ENCODE measurements at places on chromosomes 6 and 20.

DNA sequence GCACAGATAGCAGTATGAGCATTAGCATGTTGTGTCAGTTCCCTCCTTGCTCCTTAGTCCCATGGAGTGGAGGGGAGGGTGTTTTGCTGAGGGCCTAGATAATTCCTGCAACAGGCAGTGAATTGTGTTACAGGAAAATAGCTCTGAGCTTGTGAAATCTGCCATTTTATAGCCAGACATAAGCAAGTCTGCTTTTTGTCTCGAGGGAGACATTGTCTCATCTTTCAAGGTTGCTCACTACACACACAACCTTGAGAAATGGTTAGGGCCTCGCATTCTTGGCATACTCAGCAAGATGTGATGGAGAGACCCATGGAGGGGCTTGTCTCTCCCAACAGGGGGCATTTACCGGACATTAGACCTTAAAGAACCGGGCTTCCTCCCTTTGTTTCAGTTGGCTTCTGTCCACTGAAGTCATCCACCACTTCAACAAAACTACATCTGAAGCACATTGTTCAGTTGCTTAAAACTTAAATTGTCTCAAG is 108.0 kb upstream of the FOXO3 start:
- no peak for DNase-seq

DNA sequence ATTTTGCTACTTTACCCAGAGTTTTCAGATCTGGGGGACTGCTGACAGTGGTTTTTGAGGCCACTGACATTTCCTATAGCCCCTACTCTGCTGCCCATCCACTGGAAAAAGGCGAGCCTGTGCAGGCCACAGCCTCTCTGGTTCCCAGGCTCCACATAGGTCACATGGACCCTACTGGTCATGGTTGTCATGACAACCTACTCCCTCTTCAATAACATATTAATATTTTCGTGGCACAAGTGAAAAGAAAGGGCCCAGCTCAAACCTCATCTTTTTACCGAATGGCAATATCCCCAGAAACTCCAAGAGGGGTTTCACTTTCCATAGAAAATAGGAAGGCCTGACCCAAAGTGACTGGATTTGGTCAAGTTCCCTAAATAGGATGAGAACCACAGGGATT is 11.0 kb upstream of the FOXO3 start:
- DNase-seq = no peak

DNA sequence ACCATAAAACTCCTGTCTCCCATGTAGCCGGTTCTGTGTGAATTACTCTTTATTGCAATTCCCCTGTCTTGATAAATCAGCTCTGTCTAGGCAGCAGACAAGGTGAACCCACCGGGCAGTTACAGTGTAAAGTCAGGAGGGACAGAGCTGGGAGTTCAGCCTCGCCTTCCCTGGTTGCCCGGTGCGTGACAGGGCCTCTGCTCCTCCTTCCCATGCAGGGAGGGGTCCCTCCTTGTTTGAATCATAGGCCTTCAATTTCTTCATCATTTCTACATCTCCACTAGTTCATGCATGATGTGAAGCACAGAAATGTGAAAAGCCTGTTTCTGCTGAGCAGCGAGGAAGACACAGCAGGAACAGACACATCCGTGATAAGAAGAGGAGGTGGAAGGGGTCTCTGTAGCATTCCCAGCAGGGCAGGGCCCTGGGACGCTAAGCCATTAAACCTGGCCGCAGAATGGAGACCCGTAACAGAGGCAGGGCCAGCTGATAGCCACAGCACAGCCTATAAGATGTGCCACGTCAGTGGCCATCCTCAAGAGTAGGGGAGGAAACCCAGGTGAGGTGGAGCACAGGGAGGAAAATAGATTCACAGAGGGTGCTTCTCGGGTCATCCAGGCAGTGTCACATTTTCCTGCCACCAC is 106.7 kb upstream of the CST7 start:
- no peak for DNase-seq

GRCh38 chr6:136501096-136501495 is 49.1 kb downstream of the MAP7 start:
- no peak for DNase-seq

- peak; percentile 44 for DNase-seq
Observed at GRCh38 chr20:22579711-22580697, 4.4 kb downstream of the FOXA2 start.

- no peak for DNase-seq
Observed at GRCh38 chr6:47044397-47044796, 2.3 kb upstream of the ADGRF1 start.
